Lower leg skin (tissue), 4 donors: ENCODE measurements at places on chromosomes 3 and 15.

DNA sequence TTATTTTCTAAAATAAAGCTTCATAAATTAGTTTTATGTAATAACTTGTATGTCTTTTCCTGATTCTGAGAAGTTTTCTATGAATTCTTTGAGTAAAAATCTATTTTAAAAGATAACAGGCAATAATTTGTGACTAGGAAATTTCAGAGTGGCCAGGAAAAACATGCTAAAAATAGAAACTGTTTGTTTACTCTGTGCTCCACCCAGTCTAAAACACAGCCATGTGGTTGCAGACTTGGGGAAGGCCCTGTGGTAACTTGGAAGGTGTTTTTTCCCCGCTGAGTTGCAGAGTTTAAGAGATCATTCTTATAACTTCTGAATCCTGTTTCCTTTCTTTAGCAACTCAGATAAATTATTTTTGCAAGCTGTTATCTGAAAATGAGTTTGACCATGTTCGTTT, 21.9 kb downstream of the PLCL2 start:
- DNase-seq = no peak

DNA sequence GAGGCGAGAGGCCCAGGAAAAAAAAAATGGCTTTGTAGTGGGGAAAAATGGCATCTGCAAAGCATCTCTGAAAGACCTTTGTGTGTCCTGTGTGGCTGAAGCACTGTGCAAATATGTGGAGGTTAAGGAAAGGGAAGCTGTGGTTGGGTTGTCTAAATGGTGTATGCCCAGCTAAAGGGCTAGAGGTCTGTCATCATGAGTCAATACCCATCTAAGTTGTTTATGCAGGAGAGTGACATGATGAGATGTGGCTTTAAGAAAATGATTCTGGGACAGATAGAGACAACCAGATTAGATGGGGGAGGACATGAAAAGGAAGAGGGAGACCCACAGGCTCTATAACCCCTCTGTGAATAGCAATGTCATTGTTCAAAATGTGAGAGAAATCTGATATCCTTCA, 280.7 kb downstream of the MFSD1 start:
- DNase-seq = no peak

DNA sequence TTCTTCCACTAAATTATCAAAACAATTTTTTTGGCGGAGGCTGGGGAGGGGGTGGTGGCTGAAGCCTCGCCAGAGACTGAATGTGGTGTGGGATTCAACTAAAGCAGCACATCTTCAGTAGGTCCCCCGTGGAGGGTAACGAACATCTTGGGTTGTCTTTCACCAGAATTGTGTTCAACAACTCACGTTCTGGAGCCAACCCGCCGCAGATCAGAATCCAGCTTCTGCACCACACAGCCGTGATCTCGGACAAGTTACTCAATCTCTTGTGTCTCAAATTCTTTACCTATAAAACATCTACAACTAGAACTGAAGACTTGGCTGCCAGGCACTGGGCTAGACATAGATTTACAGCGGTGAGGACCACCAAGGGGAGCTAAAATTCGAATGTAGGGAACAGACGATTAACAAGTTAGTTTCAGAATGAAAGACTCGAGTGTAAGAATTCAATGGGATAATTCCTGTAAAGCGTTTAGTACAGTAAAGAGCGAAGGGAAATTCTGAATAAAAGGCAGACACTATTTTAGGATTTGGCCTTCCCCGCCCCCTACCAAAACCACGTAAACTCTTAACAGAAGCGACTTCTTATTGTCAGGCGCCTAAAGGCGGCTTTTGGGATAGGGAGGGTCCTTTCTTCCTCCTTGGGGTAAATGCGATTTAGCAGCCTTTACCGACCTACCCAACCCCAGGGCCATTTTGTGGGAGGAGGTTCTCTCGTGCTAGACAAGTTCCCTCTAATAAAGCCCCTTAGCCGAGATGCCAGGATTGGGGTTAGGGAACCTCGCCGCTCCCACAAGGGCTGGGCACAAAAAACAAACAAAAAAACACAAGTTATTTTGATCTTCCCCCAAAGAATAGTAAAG, 697 bp upstream of the RAB5A start:
- peak; percentile 85 for DNase-seq

DNA sequence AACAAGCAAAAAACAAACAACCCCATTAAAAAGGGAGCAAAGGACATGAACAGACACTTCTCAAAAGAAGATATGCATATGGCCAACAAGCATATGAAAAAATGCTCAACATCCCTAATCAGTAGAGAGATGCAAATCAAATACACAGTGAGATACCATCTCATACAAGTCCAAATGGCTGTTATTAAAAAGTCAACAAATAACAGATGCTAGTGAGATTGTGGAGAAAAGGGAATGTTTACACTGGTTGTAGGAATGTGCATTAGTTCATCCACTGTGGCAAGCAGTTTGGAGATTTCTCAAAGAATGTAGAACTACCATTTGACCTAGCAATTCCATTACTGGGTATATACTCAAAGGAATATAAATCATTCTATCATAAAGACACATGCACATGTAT, 44.5 kb downstream of the RIOX2 start:
- DNase-seq = no peak

DNA sequence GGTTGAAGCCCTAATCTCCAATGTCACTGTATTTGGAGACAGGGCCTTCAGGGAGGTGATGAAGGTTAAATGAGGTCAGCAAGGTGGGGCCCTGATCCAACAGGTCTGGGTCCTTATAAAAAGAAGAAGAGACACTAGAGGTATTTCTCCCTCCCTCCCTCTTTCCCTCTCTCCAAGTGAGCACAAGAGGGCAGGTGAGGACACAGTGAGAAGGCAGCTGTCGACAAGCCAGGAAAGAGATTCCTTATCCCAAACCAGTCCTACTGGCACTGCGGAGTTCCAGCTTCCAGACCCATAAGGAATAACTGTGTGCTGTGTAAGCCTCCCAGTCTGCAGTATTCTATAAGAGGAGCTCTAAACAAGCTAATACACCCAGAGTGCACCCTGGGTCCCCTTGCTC, 134.7 kb downstream of the ADAMTS17 start:
- DNase-seq = no peak

- no peak for DNase-seq
Observed at GRCh38 chr3:180755556-180755955, 76.3 kb upstream of the CCDC39 start.
